CD8-positive, alpha-beta memory T cell (primary cell): ENCODE measurements at places on chromosomes 3 and 15.

DNA sequence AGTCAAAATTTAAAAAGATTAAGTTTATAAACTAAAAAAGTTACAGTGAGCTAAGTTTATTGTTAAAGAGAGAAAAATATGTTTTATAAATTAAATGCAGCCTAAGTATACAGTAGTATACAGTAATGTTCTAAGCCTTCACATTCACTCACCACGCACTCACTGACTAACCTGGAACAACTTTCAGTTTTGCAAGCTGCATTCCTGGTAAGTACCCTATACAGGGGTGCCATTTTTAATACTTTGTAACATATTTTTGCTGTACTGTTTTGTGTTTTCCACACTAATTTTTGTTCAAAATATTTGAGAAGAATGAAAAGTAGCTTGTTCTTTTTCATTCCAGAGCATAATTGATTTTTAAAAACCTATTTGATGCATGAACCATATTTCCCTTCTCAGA is 524.9 kb downstream of the RBMS3 start:
- no peak for DNase-seq

- DNase-seq, result no peak
Measured at GRCh38 chr3:3134750-3135448, 8.2 kb downstream of the TRNT1 start.

DNA sequence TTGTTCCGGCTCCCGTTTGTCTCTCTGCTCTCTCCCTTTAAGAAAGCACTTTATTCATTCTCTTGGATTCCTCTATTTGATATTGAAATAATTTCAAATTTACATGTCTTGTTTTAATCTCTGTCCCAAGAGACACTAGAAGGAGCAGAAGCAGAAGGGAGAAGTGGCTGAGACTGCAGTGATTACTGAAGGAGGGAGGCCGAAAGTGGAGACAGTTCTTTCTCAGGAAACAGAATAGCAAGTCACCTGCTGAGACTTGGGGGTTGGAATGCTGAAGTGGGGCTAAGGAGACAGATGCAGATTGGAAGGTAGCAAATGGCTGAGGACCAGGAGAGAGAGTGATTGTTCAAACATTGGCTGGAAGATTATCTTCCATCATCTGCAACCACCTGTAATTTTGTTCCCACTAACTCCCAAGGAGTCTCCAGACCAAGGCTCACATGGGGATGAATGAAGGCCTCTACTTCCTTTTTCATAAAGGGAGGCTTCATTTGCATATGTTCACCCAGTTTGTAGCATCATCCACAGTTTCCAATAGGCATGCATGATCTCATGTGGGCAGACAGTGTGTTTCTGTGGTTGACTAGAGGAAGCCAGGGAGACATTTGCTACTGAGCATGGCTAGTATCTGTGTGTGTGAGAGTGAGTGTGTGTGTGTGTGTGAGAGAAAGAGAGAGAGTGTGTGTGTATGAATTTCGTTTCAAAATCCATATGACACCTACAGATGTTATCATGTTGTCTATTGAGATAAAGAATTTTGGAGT is 24.0 kb downstream of the LTF start:
- DNase-seq, result no peak

DNA sequence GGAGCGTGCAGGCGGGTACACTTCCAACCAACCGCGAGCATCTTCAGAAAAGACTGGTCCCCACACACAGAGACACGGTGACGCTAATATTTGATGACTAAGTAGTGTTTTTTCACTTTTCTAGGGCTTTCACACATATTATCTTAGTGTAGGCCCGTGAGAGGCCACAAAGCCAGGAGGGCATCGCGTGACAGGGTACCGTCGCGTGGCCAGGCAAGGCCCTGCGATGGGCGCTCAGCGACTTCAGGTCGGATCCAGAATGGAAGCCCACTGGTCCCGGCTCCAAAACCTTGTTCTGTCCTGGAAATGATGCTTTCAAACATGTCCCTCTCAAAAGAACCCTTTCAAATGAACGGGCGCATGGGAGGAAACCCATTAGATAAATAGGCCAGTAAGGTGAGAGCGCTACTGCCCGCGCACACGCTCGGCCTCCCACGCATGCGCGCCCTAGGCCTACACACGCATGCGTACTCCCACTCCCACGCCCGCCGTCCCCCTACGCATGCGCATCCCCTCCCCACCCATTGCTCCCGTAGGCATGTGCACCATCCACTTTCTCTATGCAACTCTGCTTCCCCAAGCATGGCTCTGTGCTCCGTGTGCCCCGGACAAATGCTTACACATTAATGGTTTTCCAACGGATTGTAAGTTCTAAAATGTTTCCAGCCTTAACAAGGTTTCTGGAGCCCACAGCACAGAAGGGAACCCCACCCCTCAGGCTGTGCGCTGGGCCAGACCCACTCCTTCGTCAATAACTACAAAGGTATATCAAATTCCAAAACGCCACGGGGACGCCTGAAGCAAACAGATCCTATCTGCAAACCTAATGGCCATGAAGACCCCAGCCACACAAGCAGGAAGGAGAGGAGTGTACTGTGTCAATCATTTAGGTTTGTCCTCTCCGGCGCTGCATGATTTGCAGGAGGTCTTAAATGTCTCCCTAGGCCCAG is 72.1 kb downstream of the OCA2 start:
- no peak for DNase-seq

DNA sequence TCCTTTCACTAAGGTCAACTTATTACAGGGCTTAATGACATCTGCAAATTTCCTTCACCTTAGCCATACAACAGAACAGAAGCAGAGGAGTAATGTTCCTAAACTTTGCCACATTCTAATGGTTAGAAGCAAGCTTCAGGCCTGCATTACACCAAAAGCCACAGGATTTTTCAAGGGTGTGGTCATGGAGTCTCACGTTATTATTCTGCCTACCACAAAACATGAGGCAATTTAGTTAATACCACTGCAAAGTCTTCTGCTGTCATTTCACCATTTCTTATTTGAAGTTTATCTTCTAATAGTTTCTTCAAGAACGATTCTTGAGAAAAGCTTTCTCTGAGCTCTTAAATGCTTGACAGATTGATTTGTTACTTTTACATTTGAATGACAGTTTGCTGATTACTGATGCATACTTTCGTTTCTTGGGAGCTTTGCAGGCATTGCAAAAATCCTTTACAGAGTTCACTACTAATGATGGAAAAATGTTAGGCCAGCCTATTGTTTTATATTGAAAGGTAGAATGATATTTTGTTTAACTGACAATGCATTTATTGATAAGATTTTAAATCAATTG is 1257.1 kb downstream of the NSUN3 start:
- no peak for DNase-seq

DNA sequence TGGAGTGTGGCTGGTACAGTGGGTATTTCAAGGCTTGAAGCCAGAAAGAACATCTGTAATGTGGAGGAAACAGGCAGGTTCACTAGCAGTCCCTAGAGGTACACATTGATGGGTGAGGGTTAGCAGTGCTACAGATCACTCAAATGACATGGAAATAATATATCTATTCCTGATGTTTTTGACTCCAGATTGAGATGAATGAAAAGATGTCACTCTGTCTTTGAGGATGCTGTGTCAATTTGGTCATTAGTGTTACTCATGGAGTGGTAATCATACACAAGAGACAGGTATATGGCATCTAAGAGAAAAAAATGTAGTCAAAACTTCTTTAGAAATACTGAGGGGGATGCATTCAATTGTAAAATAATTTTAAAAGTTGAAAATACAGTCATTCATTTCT is 135.1 kb downstream of the ZIC1 start:
- DNase-seq, result no peak

GRCh38 chr3:22836131-22836530 is 367.0 kb upstream of the UBE2E2 start:
- no peak for DNase-seq

GRCh38 chr15:89111961-89112340 is 23.7 kb downstream of the ABHD2 start:
- no peak for DNase-seq

DNA sequence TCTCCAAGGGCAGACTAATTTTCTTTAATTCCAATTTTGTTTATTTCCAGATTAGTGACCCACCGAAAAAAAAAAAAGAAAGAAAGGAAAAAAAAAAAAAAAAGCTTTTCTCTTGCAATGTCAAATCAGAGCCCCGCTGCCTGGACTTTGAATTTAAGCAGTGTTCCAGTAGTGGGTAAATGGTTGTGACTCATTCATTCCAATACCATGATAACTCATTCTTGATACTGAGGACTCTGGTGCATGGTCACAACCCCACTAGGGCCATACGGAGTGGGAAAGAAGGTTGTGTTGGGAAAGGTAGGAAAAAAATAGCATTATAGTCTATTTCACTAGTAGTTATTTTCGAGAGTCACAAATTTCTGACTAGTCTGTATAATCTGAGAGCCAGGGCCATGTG is 59.1 kb upstream of the COL8A1 start:
- no peak for DNase-seq

- no peak for DNase-seq
Measured at GRCh38 chr3:30227571-30228301, 378.7 kb upstream of the TGFBR2 start.

- DNase-seq, result no peak
Measured at GRCh38 chr3:129469026-129469425, 29.0 kb downstream of the IFT122 start.

DNA sequence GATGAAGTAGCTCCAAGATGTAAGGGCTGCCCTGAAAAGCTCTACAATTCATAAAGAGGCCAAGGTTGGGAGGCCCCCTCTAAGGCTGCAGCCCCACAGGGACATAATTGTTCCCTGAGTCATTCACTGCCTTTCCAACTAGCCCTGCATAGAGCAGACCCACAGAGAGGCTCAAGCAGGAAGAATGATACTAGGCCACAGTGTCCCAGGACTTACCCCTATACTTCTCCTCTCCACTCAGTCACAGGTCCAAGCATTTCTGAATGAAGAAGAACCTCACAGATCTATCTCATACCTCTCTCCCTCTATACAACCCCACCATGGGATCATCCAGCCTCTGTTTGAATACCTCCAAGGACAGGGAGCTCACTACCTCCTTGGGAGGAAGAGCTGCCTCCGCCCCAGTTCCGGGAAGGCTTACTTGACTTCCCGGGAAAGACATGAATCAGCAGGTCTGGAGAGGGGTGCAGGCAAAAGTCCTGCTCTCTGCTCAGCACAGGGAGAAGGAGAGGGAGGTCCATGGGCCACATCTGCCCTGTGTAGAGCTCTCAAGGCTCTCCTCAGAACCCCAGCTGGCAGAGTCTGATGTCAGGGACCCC is 6.9 kb upstream of the SKIC8 start:
- no peak for DNase-seq

DNA sequence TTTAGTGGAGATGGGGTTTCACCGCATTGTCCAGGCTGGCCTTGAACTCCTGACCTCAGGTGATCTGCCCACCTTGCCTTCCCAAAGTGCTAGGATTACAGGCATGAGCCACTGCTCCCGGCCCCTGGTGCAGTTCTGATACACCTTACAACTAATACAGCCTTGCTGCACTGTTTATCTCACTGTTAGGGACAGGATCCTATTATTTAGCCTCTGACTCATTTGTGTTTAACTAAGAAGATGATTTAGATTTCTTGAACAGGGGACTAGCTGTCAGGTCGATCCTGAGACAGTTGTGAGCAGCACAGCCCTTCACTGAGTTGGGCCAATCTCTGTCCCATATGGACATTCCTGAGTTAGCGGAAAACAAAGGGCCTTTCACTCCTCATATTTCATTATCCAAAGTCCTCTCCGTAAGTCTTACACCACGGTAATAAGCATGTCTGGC is 19.2 kb downstream of the GYG1 start:
- no peak for DNase-seq

- no peak for DNase-seq
Measured at GRCh38 chr3:186214670-186215069, 105.8 kb upstream of the ETV5 start.

DNA sequence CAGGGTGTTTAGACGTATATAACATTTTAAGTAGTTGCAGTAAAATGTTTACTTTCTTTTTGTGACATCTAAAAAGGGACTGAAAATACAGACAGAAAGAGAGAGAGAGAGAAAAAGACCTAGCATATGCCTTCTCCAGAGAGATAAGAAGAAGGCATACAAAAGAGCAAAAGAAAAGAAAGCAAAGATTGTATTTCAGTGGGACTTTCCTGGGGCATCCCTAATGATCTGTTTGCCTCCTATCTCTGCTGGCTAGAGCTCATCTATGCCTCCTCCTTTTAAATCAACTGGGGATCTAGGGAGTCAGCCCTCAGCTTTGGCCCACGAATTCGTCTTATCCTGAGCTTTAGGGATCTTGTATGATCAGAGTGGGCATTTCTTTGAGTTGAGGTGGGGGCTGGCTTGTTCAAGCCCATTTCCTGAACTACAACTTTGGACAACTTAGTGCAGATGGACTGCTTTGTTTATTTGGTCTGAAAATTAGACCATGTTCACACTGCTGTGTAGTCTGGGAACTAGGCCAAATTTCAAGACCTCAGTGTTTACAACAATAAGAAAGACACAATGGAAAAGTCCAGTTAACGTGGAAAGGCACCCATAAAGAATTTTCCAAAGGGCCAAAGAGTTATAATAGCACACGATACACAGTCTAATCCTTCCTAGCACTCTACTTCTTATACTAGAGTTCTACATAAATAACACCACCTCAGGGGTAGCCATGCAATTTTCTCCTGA is 61.0 kb downstream of the ATP8B4 start:
- DNase-seq, result no peak

DNA sequence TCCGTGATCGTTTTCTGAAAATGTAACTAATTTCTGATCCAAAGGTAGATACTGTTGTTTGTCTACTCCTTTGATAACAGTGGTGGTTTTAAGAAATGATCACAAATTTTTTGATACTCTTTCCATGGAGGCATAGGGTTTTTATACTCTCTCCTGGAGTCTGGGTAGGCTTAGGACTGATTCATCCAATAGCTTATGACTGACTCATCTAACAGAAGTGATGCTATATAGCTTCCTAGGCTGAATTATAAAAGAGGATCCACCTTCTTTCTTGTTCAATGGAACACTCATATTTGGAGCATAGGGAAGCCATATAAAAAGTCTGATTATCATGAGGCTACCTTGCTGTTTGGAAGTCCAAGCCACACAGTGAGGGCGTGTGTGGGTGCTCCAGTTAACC is 84.3 kb downstream of the CHST2 start:
- no peak for DNase-seq

DNA sequence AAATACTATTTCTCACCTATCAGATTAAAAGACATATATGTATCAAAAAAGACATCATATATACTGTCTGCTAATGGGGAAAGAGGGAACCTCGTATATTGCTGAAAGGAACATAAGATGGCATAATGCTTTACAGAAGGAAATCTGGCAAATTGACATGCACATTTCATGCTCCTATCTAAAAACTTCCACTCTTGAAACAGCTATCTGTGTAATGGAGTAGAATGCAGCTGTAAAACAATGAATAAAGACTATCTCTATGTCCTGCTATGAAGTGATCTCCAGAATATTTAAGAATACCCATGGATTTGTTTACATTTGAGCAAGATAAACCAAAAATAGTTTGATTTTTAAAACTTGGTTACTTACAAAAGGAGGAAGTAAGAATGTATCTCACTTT is 107.4 kb downstream of the TBL1XR1 start:
- no peak for DNase-seq
